ENCODE measurements at places on chromosomes 11 and 22.

DNA sequence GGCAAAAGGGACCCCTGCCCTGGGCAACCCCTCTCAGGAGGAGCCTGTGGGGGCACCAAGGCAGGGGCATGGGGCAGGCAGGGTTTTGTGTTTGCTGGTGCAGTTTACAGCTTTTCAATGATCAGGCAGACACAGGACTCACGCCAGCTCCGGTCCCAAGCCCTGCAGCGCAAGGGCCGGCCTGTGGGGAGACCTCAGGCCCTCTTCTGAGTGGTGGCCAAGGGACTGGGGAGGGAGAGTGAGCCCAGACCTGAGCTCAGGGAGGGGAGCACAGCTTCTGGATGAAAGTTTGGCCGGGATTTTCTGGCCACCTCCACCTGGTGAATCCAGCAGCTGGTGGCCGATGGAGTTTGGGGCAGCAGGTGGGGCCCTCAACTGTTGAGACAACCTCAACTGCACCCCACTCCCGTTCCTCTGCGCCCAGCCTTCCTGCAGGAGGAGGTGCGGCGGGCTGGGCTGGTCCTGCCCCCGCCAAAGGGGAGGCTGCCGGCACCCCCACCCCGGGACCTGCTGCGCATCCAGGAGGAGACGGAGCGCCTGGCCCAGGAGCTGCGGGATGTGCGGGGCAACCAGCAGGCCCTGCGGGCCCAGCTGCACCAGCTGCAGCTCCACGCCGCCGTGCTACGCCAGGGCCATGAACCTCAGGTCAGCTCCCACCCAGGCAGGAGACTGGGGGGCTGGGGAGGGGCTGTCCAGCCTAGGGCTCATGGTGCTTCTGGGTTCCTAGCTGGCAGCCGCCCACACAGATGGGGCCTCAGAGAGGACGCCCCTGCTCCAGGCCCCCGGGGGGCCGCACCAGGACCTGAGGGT, 3.6 kb downstream of the TCIRG1 start:
- DNase-seq = no peak

- no peak for DNase-seq
Observed at GRCh38 chr11:71432761-71433647, 15.2 kb downstream of the DHCR7 start.

DNA sequence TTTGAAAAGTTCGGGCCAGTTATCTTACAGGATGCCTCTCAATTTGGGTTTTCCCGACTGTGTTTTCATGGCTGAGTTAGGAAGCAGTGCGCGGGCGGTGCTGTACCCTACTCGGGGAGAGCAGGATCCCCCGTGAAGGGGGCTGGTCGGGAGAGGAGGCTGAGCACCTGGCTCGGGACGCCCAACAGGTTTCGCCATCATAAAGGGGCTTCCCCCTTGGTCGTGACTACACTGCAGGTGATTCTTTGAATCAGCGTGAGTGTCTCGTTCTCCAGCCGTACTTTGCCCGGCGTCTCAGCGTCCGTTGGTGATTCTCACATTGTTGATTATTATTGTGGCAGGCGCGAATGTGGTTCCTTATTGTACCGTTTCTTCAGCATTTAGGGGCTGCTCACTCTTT, 46.6 kb downstream of the ST14 start:
- no peak for DNase-seq

DNA sequence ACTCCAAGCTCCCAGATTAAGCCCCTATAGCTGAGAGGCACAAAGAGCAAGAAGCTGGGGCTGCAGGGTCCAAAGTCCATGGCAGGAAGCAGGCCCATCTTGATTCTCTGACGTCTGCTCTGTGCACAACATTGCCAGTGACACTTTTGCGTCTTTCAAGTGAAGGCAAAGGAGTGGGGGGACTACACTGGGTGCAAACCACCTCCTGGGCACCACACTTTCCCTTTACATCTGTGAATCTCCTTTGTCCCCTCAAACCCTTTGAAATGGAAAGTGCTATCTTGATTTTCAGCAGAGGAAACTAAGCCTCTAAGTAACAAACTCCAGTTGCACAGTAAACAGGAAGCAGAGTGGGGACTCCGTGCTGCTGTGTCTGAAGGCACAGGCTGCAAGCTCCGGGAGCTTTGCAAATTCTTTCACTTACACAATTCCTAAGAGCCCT, 428.0 kb downstream of the LARGE1 start:
- no peak for DNase-seq

- DNase-seq = no peak
Observed at GRCh38 chr22:22520020-22520656, at the start of gene ZNF280A. ZNF280A (minus strand) TSS chr22:22520270; CDS start chr22:22515630, 4,640 bp downstream.

- DNase-seq = no peak
Observed at GRCh38 chr11:66891851-66892660, 35.2 kb downstream of the LRFN4 start.

DNA sequence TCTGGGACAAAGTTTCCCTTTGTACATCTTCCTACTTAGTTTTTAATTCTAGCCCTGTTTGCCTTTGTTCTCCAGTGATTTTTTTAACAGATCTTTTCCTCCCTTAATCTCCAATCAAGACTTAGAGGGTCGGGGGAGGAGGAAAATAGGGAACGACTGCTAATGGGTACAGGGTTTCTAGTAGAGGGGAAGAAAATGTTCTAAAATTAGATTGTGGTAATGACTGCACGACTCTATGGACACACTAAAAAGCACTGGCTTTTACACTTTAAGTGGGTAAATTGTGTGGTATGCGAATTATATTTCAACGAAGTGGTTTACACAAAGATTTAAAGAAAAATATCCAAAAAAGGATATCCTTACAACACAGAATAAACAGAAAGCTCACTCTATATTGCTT, 110.0 kb upstream of the SPON1 start:
- no peak for DNase-seq

GRCh38 chr11:66293777-66294625, 2.3 kb downstream of the TMEM151A start:
- DNase-seq = no peak

GRCh38 chr11:124920356-124920755, 1.3 kb downstream of the HEPN1 start:
- DNase-seq = no peak

DNA sequence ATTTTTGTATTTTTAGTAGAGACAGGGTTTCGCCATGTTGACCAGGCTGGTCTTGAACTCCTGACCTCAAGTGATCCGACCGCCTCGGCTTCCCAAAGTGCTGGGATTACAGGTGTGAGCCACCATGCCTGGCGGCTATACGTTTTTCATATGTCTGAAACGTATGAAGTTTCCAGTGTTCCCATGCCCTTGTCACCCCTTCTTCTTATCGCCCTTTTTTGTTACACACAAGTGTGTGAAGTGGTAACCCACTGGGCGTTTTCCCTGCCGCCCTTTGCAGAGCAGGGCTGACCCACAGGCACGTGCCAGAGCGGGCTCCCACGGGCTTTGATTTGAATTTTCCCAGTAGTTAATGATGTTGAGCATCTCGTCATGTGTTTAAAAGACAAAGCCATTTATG, 17.0 kb downstream of the PIM3 start:
- no peak for DNase-seq

DNA sequence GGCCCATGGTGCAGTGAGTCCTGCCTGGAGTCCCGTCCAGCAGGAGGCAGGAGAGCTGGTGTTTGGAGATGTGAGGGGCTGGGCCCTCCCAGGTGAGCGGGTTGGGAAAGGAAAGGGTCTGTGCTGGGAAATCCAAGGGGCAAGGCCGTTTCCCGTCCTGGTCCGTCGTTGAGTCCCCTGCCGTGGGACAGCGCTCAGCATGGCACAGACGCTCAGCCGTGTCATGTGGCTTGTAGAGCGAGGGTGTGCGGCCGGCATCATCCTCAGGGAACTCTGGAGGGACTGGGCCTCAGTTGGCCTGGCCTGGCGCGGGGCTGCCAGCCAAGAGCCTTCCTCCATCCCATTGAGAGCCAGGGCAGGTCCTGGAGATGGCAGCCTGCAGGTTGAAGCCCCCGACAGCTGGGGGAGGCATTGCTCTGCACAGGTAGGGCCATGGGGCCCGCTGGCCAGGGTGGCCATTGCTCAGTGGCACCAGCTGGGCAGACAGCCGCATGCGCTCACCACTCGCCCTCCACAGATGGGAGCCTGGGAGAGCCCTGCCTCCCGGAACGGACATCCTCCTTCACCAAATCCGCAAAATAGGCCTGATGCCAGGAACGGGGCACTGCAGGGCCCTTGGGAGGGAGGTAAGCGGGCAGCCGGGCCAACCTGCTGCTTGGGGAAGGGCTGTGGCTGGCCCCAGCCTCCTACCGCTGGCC, 28.7 kb downstream of the KCNQ1 start:
- DNase-seq = no peak
